ENCODE measurements at places on chromosomes 5 and 9.
A peak's percentile ranks its signal among the peaks of the same experiment; 100 is the strongest.

DNA sequence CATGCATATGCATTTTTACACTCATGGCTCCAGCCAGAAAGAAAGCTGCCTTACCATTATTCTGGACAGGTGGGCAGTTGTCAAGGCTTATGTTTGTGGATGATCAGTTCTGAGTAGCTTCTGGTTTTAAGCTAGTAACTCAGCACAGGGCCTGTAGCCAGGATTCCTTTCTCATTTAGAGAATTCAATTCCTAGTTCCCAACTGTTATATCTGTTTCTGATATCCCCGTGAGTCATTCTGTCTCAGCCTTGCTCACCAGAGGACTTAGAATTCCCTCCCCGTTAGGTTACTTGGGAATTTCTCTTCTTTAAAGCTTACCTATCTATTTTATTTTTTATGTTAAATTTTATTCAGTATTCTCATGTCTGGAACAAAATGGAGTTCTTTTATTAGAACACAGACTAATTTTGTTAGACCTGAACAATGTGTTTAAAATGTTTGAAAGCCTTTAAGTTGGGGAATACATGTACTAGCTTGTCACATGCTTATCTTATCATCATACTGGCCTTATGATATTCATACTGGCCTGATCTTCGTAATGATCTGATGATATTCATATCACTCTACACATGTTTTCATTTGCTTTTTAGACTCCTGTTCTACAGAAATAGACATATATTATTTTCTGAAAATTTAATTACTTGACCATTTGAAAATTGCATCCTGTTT, 47.1 kb downstream of the CAST start:
- peak; percentile 84 for DNase-seq

GRCh38 chr9:128554155-128554862, 1.9 kb downstream of the SPTAN1 start:
- DNase-seq: peak; percentile 94

GRCh38 chr5:149951138-149951749, 6.7 kb upstream of the PDE6A start:
- no peak for DNase-seq

- no peak for DNase-seq
Measured at GRCh38 chr9:114125476-114126013, 26.5 kb upstream of the KIF12 start.

GRCh38 chr9:136686534-136686793, 793 bp downstream of the AGPAT2 start:
- DNase-seq: no peak

DNA sequence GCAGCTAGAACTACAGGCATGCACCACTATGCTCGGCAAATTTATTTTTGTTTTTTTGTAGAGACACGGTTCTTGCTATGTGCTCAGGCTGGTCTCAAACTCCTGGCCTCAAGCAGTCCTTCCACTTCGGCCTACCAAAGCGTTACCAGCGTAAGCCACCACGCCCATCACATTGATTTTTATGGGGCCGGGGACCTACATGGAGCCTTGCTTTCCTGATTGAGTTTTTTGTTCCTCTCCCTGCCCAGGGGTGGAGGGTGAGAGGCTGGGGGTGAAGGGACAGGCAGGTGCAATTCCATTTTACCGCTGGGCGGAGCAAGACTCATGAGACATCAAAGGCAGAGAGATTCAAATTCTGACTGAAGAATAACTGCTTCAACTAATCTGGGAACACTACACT, 1.9 kb downstream of the ALDH1B1 start:
- DNase-seq: no peak

DNA sequence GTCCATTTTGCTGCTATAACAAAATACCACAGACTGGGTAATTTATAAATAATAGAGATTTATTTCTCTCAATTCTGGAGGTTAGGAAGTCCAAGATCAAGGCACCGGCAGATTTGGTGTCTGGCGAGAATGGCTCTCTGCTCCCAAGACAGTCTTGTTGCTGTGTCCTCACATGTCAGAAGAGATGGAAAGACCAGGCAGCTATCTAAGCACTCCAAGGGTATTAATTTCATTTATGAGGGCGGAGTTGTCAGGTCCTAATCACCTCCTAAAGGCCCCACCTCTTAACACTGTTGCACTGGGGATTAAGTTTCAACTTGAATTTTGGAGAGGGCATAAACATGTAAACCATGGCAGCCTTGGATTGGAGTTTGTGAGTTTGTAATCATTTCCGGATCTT, 30.3 kb downstream of the ADCY2 start:
- DNase-seq: no peak

- peak; percentile 28 for DNase-seq
Measured at GRCh38 chr9:123696476-123696875, 233.4 kb downstream of the DENND1A start.

- no peak for DNase-seq
Measured at GRCh38 chr5:66697796-66698564, 101.8 kb downstream of the MAST4 start.

- DNase-seq: peak; percentile 46
Measured at GRCh38 chr5:146426853-146427618, 20.1 kb upstream of the TCERG1 start.

- DNase-seq: peak; percentile 91
Measured at GRCh38 chr5:181243564-181244343, at the start of gene RACK1. Gene RACK1, minus strand, starts transcription at chr5:181243906. Its CDS starts 106 bp downstream, at chr5:181243800.

GRCh38 chr5:161676103-161676502, 9.4 kb upstream of the GABRA6 start:
- DNase-seq: peak; percentile 0

- DNase-seq: no peak
Measured at GRCh38 chr5:150593996-150594395, 46.5 kb upstream of the SYNPO start.

- peak; percentile 98 for DNase-seq
Measured at GRCh38 chr5:36502608-36503007, 103.8 kb upstream of the SLC1A3 start.

DNA sequence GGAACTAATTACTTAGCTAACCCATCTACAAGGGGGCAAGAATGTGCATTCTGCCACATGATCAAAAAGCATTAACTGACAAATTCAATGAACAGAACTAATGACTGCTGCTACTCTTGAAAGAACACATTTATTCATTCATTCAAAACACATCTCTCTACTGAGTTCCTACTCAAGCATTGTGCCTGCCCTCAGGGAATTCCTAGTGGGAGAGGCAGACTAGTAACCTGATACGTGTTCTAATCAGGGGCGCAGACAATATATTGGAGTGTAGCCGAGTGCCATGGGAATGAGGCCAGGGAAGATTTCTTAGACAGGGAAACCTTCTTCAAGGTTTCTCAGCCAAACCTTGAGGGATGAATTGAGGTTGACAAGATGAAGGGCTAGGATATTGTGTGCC, 56.7 kb upstream of the PAPPA start:
- no peak for DNase-seq

DNA sequence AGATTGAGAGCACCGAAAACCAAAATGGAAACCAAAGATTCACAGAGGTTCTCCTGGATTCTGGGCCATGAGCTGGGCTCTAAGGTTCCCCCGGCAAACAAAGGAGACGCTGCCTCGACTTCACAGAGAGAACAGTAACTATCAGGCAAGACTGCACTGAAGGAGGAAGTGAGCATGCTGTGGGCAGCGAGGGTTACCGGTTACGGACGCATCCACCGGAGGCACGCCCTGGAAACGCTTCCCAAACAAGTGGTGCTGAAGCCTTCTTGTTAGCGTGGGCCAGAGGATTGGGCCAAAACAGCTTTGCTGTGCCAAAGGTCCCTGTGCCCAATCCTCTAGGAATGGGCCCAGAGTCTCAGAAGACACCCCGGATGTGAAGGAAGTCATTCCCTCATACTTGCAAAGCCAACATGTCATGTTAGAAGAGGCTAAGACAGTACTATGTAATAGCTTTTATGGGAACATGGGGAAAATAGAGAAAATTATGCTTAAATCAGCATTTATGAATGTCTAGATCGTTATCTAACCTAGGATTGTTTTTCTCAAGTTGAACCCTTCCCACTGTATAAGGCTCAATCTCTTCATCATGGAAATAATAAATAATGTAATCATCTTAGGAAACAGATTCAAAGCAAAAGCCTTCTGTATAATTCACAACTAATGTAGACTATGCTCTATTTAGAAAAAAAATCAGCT, 145.4 kb downstream of the GABBR2 start:
- no peak for DNase-seq

- no peak for DNase-seq
Measured at GRCh38 chr9:6441269-6441668, 28.3 kb downstream of the UHRF2 start.

GRCh38 chr9:108813951-108814601, 41.7 kb downstream of the ACTL7B start:
- DNase-seq: peak; percentile 70

DNA sequence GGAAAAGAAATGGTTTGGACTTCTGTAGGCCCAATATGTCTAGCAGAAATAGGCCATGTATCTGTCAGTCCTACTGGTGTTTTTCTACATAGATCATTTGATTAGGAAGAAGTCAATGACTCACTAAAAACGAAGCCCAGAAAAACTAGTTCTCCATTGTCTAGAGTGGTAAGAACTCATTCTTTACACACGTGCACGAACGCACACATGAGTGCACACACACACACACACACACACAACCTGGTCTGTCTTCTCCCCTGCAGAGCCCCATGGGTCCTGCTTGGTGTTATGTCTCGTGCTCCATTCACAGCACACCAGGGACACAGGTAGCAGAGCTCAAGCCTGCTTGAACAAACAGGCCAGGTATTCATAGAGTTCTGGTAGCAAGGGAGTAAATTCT, 14.9 kb upstream of the FCN1 start:
- DNase-seq: no peak

- DNase-seq: no peak
Measured at GRCh38 chr5:1732238-1732941, 67.2 kb downstream of the MRPL36 start.

- peak; percentile 72 for DNase-seq
Measured at GRCh38 chr9:129412814-129413536, 207.9 kb downstream of the C9orf50 start.

GRCh38 chr5:34891981-34892380, 23.3 kb downstream of the RAD1 start:
- DNase-seq: no peak

DNA sequence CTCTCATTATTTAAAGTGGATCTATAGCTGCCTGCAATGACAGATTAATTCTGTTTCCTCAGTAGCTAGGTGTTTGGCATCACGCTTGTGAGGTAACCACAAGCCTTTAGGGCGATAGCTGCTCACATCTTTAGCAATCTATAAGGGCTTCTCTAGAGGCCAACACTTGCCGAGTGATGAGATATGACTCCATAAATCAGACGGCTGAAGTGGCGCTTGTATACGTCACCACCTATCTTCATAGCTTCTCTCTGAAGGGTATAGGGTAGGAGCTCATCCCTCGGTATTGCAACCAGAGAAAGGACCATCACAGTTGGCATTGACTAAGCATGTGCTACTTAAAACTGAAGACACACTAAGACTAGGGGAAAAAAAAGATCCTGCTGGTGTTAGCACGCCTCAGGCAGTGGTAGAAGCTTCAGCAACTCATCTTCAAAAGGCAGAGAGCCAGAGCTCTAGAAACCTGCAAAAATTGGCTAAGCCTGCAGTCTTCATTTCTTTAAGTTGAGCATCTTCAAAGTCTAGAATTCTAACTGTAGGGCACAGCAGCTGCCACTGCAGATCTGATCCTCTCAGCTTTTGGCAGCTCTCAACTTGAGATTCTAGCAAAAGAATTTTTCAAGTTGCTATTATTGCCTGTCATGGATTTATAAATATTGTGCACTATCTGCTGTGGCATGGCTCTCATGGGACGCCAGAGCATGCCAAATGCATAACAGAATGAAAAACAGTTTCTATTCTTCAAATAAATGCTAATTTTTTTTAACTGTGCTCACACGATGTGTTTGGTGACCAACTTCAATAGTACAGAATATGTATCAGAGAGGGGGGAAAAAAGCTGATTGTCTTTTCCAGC, 37.5 kb downstream of the PSMB7 start:
- no peak for DNase-seq

- no peak for DNase-seq
Measured at GRCh38 chr9:13330396-13331004, 51.0 kb upstream of the MPDZ start.

DNA sequence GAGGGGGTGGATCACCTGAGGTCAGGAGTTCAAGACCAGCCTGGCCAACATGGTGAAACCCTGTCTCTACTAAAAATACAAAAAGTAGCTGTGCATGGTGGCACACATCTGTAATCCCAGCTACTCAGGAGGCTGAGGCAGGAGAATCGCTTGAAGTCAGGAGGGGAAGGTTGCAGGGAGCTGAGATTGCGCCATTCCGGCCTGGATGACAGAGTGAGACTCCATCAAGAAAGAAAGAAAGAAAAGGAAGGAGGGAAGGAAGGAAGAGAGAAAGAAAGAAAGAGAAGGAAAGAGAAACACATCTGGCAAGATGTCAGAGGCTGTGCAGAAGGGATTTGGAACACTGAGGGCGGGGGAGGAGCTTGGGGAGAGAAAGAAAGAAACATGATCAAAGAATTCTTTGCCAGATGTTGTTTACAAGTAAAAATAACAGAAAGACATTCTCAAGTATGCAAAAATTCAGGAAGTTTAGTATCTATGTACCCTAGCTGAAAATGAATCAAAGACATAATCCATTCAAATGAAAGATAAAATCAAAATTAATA, 93.7 kb downstream of the AK8 start:
- DNase-seq: no peak

- no peak for DNase-seq
Measured at GRCh38 chr5:53084546-53085255, 24.9 kb downstream of the MOCS2 start.

GRCh38 chr5:31194468-31194813, 955 bp downstream of the CDH6 start:
- no peak for DNase-seq

- DNase-seq: no peak
Measured at GRCh38 chr9:132730054-132731033, 60.1 kb downstream of the GTF3C4 start.

- DNase-seq: peak; percentile 54
Measured at GRCh38 chr9:21796768-21797167, 5.7 kb upstream of the MTAP start.

DNA sequence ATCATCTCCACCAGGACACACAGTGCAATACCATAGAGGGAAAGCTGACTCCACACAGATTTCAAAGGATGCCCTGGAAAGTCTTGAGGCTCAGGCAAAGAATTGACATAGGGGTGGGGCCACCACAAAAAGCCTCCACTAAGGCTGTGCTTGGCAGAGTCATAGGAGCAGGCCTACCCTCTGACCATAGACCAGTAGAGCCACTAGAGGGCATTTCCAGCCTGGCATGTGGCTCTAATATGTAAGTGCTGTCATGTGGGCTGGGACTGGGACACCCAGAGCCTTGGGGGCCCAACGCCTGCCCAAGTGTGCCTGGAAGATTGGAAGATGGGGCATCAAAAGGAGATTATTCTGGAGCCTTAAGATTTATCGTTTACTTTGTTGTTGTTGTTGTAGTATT, 726.0 kb downstream of the DNAH5 start:
- peak; percentile 28 for DNase-seq

- DNase-seq: no peak
Measured at GRCh38 chr9:127783111-127784008, 2.5 kb upstream of the CDK9 start.

DNA sequence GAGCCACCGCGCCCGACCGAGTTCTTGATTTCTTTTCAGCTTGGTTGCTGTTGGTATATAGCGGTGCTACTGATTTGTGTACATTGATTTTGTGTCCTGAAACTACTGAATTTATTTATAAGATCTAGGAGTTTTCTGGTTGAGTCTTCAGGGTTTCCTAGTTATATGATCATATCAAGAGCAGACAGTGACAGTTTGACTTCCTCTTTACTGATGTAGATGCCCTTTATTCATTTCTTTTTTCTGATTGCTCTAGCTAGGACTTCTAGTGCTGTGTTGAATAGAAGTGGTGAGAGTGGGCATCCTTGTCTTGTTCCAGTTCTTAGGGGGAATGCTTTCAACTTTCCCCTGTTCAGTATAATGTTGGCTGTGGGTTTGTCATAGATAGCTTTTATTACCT, 17.4 kb upstream of the LRRC19 start:
- no peak for DNase-seq
